ENCODE measurements at places on chromosomes 6 and 20. TPM values are rescaled to one million over a fixed set of nuclear protein-coding genes. Genes with fewer than 3 reads are reported as not detected.

GCLC gene
- polyA plus RNA-seq, result 59.8 TPM

BPIFA1 gene
- polyA plus RNA-seq, result not detected

CENPW gene
- polyA plus RNA-seq, result 18.9 TPM

CCR6 gene
- not detected for polyA plus RNA-seq

CDSN gene
- 2.8 TPM for polyA plus RNA-seq

BPIFB2 gene
- not detected for polyA plus RNA-seq

RIMS1 gene
- polyA plus RNA-seq, result 0.03 TPM

NOL4L gene
- polyA plus RNA-seq, result 5.5 TPM

RAD21L1 gene
- not detected for polyA plus RNA-seq

ZC2HC1B gene
- not detected for polyA plus RNA-seq

CHRNA4 gene
- polyA plus RNA-seq, result not detected

XKR7 gene
- polyA plus RNA-seq, result not detected

YWHAB gene
- polyA plus RNA-seq, result 150 TPM

GTPBP2 gene
- 49.5 TPM for polyA plus RNA-seq

VSTM2L gene
- polyA plus RNA-seq, result 4.4 TPM

LY6G6C gene
- 0.56 TPM for polyA plus RNA-seq

OPRM1 gene
- polyA plus RNA-seq, result not detected

TBXT gene
- polyA plus RNA-seq, result not detected

OR2B6 gene
- polyA plus RNA-seq, result not detected

CYP24A1 gene
- polyA plus RNA-seq, result 4.7 TPM

TFAP2D gene
- not detected for polyA plus RNA-seq

TTK gene
- polyA plus RNA-seq, result 13.9 TPM

HCRTR2 gene
- polyA plus RNA-seq, result not detected

BPIFA3 gene
- polyA plus RNA-seq, result not detected

ZNF334 gene
- polyA plus RNA-seq, result 2.0 TPM

KIAA1755 gene
- 0.41 TPM for polyA plus RNA-seq

TNXB gene
- polyA plus RNA-seq, result 0.16 TPM

MOG gene
- polyA plus RNA-seq, result not detected

MYBL2 gene
- polyA plus RNA-seq, result 12.7 TPM

GINS1 gene
- polyA plus RNA-seq, result 13.0 TPM

FKBP1C gene
- 1.5 TPM for polyA plus RNA-seq

GNAS-AS1 gene
- 0.27 TPM for polyA plus RNA-seq

SUMO4 gene
- polyA plus RNA-seq, result 0.14 TPM

FAM83C gene
- polyA plus RNA-seq, result not detected

FAM83B gene
- 11.4 TPM for polyA plus RNA-seq

VNN1 gene
- polyA plus RNA-seq, result 0.17 TPM

MDFI gene
- 121 TPM for polyA plus RNA-seq

OOEP gene
- polyA plus RNA-seq, result not detected

KIF13A gene
- 36.9 TPM for polyA plus RNA-seq

KIF25 gene
- polyA plus RNA-seq, result not detected

APCDD1L gene
- polyA plus RNA-seq, result 2.7 TPM

SRSF12 gene
- polyA plus RNA-seq, result 0.14 TPM

ACTL10 gene
- 0.79 TPM for polyA plus RNA-seq
